Activated effector memory CD4-positive, alpha-beta T cell treated with Interleukin-2 at 50 U/mL for 16 hours (primary cell): ENCODE measurements at places on chromosomes 1 and 21.

DNA sequence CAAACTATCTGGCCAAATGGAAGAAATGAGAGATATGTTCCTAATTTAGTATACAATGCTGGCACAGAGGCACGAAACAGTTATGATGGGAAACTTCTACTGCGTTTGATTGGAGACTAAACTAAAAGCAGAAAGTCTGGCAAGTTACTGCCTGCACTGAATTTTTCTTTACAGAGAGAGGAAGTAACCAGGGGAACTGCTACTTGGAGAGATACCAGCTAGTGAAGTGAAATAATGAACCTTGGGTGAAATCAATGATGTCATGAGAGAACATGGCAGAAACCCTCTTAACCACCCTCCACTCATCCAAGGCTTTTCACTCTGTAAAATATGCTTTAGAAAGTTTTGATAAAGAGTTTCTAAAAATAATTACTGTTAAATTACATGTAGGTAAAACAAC lies 29.3 kb downstream of the NIBAN1 start:
- no peak for DNase-seq

DNA sequence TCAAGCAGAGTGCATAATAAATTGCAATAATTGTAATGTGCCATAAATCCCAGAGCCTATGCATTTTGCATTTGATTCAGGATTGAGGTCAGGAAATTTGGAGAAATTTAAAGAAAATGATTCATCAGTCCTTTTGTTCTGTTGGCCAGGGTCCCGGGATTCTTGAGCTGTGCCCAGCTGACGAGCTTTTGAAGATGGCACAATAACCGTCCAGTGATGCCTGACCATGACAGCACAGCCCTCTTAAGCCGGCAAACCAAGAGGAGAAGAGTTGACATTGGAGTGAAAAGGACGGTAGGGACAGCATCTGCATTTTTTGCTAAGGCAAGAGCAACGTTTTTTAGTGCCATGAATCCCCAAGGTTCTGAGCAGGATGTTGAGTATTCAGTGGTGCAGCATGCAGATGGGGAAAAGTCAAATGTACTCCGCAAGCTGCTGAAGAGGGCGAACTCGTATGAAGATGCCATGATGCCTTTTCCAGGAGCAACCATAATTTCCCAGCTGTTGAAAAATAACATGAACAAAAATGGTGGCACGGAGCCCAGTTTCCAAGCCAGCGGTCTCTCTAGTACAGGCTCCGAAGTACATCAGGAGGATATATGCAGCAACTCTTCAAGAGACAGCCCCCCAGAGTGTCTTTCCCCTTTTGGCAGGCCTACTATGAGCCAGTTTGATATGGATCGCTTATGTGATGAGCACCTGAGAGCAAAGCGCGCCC lies 8.7 kb downstream of the PROX1 start:
- no peak for DNase-seq

DNA sequence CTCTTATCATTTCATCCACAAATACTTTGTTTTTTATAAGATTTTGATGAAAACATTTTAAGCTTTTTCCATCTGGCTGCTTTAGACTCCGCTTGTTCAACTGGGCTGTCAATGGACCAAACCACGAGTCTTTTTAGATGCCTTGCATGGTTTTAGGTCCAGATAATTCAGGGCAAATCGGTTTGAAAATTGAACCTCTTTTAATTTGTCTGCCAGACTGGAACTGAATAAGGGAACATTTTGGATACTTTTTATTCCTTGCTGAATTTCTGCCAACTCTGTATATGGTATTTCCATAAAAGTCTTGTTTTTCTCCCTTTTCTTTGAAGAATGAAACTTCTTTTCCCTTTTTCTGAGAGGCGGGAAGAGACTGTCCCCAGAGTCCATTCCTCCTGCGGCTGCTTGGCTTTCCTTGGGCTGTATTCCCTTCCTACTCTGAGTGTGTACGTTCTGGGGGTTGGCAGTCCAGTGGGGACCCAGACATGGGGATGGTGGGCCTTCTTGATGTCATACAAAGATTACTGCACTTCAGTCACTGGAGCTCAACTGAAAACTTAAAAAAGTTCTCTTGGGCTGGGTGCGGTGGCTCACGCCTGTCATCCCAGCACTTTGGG lies 46.5 kb upstream of the CNN3 start:
- DNase-seq = no peak

DNA sequence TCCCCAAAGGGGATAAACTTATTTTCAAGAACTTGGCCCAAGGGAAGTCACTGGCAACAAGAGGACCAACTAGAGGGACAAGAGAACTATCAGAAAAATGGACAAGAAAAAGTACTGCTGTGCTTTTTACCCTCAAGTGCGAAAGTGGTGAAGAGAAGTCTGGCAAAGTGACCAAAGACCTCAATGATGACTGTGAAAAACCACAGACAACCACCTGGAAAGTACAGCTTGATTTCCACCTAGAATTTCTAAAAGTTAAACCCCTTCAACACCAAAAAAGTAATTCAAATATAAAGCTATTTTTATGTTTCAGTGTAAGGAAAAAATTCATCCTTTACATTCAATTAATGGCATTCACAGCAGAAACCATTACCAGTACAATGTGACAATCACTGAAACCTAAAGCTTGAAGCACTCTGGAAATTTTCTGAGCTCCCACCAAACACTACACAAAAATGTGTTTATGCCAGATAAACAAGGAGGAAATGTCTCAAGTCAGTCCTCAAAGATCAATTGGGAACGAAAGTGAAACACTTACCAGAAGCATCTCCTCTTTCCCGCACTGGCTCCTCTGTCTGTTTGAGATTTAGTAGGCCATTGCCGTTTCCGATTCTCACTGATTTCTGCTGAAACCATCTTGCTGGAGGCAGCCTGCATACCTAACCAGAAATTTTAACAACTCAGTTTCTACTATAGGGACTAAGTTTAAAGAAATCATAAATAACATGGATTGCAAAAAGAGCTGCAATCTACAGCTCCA lies 8.3 kb downstream of the SDE2 start:
- DNase-seq = no peak
